ENCODE measurements at places on chromosomes 4 and X. TPM values are rescaled to one million over a fixed set of nuclear protein-coding genes. Genes with fewer than 3 reads are reported as not detected.

GRCh38 chr4:3524349-3524748 lies 7.9 kb downstream of the LRPAP1 start:
- DNase-seq: no peak

DNA sequence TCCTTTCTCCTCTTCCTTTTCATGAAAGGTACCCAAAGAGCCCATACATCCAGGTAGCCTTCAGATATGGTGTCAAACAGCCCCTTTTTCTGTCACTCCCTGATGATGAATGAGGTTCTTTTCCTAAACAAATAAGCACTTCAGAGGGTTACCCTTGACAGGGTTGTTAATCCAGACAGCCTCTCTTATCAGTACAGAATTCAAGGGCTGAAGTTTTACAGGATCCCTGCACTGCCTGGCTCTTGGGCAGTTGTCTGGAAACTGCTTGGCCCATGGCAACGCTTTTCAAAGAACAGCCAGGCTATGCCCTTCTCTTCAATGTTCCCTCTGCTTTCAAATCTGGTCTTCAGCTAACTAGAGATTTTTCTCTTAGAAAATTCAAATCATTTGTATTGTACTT lies 352.6 kb upstream of the FAM241A start:
- no peak for DNase-seq

GRCh38 chrX:134753718-134754008 lies 95.4 kb upstream of the PLAC1 start:
- no peak for DNase-seq

DNA sequence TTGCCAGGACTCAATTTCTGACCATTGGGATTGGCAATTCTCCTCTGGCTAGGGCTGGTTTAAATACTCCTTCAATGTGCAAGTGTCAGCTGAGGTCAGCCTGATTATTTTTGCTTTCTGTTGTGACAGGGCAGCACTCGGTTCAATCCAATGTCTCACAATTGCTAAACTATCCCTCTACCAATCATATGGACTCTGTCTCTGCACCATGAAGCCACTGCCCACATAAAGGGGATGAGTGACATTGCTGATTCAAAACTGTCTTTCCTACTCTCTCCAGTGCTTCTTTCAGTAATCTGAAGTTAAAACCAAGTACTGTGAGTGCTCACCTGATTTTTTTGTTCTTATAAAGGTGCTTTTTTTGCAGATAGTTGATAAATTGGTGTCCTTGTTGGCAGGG lies 1030.7 kb downstream of the GLUD2 start:
- no peak for DNase-seq

DNA sequence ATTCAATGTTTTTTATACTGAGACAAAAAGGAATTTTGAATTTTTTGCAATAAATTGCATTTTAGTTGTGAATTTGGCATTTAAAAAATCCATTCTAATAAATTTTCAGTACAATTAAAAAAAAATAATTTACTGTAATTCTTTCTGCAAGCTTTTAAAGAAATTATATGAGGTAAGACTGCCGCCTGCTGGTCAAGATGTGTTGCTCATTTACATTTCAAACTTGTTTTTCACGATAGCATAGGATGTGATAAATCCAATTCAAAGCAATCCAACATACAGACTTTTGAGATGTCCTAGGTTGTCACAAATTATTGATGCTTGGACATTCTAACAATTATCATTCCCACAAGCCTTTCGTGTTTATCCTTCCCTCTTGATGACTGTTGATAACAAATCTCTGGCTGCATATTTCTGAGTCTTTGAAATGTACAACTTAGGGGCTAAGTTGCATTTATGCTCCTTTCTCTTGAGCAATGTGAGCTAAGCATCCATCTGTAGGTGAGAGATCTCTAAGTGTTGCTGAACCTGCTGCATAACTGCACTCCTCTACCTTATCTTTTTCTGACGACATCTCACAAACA lies 21.7 kb upstream of the MFAP3L start:
- peak; percentile 27 for DNase-seq

- no peak for DNase-seq
These were observed 3.3 kb downstream of the PCDH10 start for GRCh38 chr4:133152330-133152821.

- no peak for DNase-seq
These were observed 168.0 kb downstream of the BANK1 start for GRCh38 chr4:101958547-101958946.

DNA sequence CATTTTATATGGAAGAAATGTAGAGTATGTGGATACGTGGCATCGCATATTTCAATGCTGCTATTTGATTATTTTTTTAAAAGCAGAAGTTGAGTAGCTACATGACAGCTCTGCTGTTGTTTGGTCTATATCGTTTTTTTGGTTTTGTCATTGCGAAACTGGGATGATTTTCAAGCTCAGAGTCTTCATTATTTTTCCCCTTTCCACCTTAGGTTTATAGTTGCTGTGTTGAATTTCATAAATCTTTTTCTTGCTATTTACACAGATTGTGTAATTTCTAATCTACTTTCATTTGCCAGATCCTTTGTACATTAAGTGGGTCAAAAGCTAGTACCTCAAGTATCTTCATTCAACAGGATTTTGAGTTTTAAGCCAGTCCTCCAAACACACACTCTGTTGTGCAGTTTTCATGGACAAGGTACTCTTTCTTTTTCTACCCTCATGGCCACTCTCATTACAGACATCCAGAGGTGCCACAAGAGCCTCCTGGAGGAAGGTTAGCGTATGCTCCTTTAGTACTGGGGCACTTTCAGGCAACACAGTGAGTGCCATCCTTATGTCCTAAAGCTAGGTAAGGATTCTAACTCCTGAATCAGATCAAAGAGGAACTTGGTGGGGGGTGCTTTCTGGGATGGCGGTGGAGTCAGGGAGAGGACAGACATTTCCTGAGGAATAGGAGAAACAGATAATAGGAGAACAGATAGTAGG lies 123.2 kb downstream of the FHIP1A start:
- no peak for DNase-seq

DNA sequence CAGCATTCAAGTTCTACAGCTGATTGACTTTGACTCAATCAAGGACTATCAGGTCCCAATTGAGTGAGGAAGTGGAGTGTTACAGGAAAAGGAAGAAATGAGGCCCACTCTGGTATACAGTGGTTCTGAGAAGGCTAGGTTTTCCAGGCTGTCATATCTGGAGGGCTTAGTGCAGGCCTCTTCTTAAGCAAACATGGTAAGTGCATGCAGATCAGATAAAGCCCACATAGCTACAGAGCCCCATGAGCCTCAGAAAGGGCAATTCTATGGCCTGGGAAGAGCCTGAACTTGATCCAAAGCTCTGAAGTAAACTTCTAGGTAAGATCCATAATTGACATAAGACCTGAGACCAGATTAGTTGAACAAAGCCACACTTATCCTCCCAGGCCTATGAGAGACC lies 29.0 kb upstream of the MAOA start:
- DNase-seq: no peak

GRCh38 chr4:54104907-54105306 lies 4.9 kb downstream of the GSX2 start:
- DNase-seq: no peak

DNA sequence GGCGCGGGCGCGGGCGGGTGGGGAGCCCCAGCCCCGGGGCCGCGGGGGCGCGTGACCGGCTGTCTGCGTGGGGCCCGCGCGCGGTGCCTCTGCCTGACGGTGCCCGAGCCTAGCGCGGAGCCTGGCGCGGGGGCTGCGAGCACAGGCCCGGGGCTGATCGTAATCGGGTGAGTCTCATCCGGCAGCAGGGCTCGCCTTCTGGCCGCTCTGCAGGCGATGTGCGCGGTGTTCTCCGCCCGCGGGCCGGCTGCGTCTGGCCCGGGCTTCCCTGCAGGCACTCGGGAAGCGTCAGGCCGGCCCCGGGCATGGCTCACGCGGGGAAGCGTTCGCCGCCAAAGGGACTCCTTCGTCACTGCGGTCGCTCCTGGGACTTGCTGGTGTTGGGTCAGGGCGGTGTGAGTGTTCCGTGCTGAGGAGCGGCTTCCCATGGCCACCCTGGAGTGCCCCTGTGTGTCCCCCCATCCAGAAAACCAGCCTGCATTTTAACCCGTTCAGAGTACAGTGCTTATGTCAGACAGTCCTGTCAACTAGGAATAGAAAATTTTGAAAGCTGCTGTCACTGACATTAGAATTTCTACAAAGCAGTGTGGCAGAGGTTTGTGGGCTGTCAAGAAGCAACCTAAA lies 40.6 kb downstream of the FAM149A start:
- DNase-seq: peak; percentile 46

GRCh38 chr4:108060164-108060563 lies 70.5 kb downstream of the HADH start:
- no peak for DNase-seq

DNA sequence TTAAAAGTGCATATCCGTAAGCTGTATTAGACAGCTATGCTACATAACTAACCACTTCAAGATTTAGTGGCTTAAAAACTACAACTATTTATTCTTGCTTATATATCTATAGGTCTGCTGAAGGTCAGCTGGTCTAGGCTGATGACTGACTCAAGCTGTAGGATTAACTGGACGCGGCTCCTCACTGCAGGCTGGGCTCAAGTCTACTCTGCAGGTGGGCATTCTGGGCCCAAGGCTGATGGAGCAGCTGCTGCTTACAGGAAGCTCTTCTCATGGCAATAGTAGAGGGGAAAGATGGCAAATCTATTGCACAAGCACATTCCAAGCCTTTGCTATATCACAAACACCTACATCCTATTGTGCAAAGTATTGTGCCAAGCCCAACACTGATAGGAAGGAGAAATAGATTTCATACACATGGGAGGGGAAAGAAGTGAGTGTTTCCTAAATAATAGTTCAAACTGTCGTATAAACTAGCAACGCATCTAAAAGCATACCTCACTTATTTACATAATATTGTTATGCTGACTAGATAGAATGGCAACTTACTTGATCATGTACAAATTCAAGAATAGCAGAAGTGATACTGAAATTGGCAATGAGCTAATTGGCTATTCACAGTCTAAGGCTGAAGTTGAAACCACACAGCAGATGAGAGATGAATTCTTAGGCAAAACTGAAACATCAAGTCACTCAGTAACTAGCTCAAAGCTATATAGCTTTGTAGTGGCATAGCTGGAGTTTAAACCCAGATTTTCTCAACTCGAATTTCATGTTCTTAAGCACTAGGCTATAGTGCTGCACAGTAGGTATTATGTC lies 263.8 kb downstream of the NKX6-1 start:
- DNase-seq: no peak

DNA sequence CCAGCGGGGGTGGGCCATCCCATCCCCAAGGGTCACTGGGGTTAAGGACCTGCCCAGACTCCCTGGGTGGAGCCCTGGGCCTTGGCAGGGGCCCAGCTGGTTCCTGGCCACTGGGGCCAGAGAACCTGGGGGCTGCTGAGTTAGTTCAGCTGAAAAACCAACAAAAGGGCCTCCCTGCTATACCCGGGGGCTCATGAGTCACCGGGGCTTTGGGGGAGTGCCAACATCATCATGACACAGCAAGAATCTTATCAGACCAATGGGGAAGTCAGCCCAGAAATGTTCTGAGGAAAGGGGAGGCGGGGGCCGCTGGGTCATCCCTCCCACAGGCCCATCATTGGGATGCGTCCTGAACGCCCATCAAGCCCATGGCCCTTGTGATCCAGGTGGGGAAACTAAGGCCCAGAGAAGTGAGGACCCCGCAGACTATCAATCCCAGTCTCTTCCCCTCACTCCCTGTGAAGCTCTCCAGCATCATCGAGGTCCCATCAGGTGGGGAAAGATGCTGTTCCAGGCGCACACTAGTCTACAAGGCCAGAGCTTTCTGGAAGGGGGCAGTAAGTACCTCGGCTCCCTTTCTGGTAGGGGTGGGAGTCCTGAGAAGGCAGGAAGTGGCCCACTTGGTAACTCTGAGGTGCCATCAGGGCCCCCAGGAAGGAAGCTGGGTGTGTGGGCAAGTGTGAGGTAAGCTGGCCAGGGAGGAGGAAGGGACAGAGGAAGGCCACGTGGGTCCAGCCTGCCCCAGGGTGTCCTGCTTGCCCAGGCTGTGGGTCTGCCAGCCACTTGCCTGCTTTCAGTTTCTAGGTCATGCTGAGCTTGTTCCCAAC lies 4.5 kb downstream of the G6PD start:
- no peak for DNase-seq

GRCh38 chr4:149785696-149786431 lies 29.8 kb downstream of the IQCM start:
- DNase-seq: no peak

GRCh38 chr4:108141213-108141950 lies 27.4 kb downstream of the LEF1 start:
- no peak for DNase-seq

- DNase-seq: no peak
These were observed 97.6 kb upstream of the MAML3 start for GRCh38 chr4:140251571-140251970.

- no peak for DNase-seq
These were observed 297.8 kb downstream of the RAPGEF2 start for GRCh38 chr4:159400558-159401225.

DNA sequence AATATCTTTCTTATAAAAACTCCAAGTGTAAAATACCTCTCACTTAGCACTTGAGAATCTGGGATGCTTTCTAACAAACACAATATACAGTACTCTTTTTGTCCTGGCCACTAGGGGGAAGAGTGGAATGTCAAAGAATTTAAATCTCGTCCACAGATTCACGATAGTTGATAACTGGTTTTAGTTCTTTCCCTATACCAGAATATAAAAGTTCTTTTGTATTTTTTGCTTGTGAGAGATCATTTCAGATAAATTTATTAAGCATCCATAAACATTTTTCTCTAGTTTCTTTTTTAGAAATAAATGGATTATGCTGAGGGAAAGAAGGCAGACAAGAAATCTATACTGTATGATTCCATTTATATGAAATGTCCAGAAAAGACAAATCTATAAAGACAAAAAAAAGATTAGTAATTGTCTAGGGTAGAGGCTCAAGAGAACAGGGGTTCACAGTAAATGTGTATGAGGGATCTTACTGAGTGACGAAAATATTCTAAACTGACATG lies 50.4 kb downstream of the MGARP start:
- DNase-seq: no peak

DNA sequence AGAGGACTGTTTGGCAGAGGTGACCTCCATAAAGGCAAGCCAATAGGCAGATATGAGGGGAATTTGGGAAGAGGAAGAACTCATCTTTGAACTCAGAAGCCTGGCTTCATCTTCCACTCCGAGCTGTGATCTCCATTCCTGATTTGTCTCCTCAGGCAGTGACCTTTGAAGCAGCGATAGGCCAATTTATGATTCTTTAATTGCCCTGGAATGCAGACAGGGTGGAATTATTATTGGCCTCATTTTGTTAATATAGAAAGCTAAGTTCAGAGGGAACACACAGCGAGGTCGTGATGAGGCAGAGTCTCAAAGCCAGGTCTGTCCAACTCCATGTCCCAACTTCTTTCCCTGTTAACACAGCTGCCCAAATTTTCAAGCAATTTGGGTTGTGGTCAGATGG lies 16.9 kb downstream of the RTL5 start:
- no peak for DNase-seq

The HOPX gene
- 0.55 TPM for total RNA-seq

The ERAS gene
- 0.31 TPM for total RNA-seq

The TCEAL6 gene
- not detected for total RNA-seq

The SH3RF1 gene
- total RNA-seq: 29.6 TPM

The ARR3 gene
- not detected for total RNA-seq

The ZMAT1 gene
- total RNA-seq: 12.7 TPM

The ADAM29 gene
- total RNA-seq: not detected

The RAB40A gene
- total RNA-seq: 0.89 TPM

The PARM1 gene
- 6.4 TPM for total RNA-seq

The GRPR gene
- total RNA-seq: 1.8 TPM

The RENBP gene
- 2.5 TPM for total RNA-seq
